ENCODE measurements at places on chromosomes 2 and 18.

DNA sequence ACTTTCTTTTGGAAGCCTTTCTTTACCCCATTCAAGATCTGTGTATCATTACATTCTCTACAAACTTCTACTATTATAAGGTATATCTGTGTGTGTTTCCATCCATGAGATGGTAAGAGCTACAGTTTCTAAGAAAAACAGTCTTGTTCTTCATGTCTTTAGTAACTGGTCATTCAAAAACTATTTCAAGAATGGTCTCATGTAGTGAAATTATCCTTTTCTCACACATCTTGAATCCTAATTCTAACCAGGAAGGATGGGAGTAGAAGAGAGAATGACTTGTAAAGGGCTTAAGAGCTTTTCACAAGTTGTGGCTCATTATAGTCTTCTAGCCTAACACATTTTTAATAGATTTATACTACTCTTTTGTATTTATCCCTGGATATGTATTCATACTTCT, 47.3 kb downstream of the ROCK1 start:
- no peak for DNase-seq

DNA sequence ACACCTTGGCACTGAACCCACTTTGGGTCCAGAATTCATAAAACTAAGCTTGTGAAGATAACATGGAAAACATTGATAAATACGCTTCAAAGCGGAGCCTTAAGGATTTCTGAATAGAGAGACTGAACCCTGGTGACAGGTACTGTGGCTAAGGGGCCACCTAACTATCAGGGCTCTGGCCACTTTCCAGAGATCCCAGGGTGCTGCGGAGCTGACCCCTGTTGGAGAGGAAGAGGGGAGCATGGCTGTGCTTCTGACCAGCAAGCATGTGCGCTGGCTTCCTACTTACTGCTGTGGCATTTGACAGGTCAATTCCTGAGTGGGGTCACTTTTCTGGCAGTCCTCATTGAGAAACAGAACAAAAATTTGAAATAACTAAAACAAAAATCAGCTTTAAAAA, 228.3 kb downstream of the NAPG start:
- no peak for DNase-seq

DNA sequence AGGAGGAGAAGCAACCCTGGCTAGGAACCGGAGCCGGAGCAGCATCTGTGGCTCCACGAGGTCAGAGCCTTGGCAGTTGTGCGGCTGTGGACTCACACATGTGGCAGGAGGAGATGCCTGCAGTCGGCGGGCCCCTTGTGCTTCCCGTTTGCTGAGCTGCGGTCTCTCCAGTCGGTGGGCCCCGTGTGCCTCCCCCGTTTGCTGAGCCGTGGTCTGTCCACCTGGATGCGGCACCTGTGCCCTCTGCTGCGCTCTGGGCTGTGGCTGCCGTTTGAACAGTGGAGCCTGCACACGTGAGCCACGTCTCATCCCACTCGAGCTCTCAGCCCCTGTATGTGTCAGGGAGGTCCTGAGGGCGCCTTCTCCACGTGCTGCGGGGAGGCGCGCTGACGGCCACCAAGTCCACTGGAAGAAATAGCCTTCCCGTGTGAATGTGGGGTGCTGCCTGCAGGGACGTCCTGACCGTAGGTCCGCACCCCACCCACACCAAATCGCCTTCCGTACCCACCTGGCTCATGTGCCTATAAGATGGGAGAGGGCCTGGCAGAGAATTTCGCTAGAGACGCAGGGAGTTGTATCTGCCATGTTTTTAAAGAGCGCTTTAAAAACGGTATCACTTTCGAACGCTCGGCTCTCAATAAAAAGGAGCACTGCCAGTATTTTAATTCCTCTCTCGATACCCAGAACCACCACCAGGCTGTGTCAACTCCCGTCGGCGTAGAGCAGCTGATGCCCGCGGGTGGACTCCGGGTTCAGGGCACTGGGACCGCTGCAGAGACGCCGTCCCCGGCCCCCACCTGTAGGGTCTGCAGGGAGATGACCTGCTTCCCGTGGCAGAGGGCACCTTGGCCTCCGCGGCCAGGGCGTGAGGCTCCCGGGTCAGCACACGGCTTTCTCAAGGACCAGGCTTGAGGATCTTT, 117.0 kb downstream of the NFATC1 start:
- no peak for DNase-seq

- DNase-seq: no peak
Observed at GRCh38 chr2:239735829-239736357, 289.2 kb downstream of the NDUFA10 start.

DNA sequence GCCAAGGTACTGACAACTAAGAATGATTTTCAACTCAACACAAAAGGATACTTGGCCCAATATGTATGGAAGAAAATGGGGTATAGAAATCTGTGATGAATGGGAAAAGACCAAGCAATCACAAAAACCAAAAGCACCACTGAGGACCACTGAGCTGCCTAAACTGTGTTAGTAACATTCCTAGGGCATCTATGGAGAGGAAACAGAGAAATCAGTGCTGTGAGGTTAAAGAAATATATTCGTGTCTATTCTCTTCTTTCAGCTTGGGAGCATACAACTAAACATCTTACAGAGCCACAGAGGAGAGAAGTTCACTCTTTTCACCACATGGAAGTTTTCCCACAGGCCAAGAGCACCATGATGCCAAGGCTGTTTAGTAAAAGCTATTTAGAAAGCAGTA, 47.3 kb upstream of the CALCRL start:
- no peak for DNase-seq

- DNase-seq: no peak
Observed at GRCh38 chr2:810397-810796, 133.2 kb upstream of the TMEM18 start.

DNA sequence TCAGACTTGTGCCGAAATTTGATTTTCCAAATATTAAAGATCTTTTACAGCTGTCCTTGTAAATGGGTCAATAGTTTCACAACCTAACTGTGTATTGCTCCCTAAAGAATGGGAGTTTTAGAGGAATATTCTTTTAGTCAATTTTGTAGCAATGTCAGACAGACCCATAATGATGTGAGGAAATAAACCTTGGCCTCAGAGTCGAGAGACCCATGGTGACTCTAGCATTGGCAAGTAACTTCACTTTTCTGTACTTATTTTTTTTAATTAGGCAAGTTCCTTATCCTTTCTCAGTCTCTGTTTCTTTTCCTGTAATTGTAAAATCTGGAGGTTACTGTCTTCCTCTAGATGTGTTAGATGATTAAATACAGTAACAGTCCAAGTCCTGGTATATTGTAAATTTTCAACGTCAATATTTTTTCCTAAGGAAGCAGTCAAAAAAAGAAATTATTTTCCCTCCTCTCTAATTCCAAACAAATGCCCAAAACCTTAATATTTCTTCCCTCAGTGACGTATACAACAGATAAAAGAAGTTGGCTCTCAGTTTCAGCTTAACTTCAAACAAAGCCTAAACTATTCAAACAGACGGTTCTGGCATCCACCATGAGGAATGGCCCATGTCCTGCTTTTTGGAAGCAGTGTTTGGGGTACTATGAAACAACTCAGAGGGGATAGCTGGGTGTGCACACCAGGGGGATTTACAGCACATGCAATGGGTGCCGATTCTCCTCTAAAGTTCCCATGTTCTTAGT, 466.7 kb downstream of the TNS1 start:
- no peak for DNase-seq

GRCh38 chr2:52500561-52500960, 1267.0 kb upstream of the CHAC2 start:
- no peak for DNase-seq

DNA sequence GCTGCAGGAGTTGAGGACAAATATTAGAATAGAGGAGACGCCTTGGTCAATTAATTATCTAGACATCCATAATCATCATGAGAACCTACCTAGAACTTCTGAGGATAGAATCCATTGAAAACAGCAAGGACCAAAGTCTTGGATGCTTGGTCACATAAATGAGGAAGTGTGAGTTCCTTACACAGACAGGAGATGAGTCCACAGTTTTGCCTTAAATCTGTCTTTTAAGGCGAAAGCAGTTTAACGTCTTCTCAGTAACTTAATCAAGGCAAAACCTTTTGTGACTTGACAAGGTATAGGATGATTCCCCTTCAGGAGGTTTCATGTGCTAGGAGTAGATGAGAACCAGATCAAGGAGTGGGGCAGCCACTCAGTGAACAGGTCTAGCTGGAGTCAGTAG, 1783.2 kb upstream of the CELF4 start:
- DNase-seq: no peak

- DNase-seq: no peak
Observed at GRCh38 chr2:132670496-132671150, 618 bp upstream of the LYPD1 start.

DNA sequence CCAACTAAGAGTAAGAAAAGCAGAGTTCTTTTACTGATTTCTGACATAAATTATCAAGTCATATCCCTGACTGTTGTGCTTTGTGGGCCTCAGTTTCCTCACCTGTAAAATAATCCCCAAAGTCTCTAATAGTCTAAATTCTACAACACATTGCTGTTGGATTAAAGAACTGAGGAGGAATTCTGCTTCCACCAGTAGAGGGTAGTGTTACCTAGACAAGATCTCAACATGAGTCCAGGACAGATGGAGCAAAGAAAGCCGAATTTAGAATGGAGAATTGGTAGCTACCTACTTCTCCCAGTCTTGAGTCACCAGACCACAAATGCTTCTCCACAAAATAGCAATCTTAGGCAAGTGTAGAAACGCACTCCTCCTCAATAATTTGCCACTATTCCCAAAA, 462.5 kb upstream of the FSHR start:
- DNase-seq: peak; percentile 15

DNA sequence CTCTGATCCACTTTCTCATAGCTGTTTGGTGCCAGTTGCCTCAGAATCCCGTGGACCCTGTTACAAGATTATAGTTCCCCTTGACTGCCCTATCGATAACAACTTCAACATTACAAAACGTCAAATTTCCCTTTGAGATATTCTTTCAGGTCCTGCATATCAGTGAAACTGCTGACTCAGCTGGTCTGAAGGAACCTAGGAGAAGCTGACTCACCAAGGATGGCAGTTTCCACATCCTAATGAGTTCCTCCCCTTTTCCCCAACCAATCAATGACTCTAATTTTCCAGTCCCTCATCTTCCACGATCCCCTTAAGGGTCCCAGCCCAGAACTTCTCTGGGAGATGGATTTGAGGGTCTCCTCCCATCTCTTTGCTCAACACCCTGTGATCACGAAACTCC, 27.6 kb upstream of the GNAL start:
- no peak for DNase-seq

DNA sequence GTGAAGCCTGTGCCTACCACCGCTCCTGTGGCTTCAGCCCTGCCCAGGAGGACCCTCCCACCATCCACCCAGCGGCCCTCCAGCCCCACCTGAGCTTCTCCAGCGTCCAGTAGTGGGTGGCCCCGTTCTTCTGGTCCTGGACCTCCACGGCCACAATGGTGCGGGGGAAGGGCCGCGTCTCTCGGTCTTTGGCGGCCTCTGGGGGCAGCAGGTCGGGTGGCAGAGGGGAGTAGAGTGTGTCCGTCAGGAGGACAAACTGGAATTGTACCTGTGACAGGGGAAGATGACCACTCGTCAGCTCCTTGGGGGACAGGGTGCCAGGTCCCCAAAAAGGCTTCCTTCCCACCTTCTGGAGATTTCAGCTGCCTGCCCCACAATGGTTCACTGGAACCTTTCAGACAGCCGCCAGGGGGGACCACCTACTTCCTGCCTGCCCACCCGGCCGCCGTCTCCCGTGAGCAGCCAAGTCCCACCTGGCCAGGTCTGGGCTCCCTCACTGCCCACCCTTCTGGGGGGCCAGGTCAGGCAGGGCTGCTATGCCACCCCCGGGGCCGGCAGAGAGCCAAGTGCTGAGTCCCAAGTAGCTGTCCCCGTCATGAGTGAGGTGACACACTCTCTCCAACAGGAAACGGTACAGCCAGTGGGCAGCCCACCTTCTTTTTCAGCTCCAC, 59.3 kb downstream of the KIF1A start:
- DNase-seq: no peak

GRCh38 chr2:64062840-64063239, 43.6 kb upstream of the VPS54 start:
- no peak for DNase-seq

GRCh38 chr18:23776306-23776705, 87.1 kb downstream of the LAMA3 start:
- no peak for DNase-seq

DNA sequence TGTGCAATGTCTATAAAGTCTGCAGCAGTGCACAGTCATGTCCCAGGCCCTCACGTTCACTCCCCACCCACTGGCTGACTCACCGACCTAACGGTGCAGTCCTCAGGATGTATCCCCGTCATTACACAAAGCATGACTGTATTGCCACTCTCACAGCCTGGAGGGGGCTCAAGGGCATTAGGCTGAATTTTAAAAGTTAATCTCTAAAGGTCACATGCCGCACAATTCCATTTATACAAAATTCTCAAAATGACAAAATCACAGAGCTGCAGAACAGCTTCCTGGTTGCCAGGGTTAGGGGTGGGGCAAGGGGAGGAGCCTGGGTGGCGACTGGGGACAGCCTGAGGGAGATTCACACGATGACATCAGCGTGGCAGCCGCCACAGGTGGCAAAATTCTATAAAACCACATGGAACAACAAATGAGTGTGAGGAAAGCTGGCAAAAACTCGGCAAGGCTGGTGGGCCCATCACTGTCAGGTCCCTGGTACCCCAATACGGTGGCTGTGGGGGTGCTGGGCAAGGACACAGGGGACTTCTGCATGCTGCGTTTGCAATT, 97.6 kb downstream of the NDUFA10 start:
- DNase-seq: no peak

- no peak for DNase-seq
Observed at GRCh38 chr2:62939735-62940491, 110.7 kb upstream of the OTX1 start.

DNA sequence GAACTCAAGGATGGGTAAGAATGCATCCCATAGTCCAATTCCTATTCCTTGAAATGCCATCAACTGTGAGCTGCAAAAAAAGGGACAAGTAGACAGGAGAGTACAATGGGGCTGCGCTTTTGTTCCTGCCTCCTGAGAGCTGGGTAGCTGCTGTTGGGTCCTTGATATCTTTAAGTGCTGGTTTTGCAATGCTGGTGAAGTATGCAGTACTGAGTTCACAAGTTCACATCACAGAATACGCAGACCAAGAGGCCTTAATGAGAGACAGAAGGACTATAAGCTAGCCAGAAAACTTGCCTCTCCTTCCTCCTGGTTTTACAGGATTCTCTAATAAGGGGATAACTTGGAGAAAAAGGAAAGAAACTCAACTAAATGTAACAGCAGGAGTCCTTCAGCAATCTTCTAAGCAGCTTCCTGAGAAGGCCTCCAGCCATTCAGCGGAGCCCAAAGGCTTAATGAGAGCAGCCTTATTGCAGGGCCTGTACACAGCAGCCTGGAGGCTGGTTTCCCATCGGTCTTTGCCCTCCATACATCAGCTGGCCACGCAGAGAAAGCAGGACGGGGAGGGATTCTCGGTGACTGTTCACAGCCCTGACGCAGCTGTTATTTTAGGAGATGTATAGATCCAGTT, 293.1 kb downstream of the CDCA7 start:
- no peak for DNase-seq
